IPS-NIHi11 (cell line): ENCODE measurements at places on chromosomes 12 and 14.

- DNase-seq, result no peak
Measured at GRCh38 chr12:79439175-79439825, 251.5 kb downstream of the PAWR start.

DNA sequence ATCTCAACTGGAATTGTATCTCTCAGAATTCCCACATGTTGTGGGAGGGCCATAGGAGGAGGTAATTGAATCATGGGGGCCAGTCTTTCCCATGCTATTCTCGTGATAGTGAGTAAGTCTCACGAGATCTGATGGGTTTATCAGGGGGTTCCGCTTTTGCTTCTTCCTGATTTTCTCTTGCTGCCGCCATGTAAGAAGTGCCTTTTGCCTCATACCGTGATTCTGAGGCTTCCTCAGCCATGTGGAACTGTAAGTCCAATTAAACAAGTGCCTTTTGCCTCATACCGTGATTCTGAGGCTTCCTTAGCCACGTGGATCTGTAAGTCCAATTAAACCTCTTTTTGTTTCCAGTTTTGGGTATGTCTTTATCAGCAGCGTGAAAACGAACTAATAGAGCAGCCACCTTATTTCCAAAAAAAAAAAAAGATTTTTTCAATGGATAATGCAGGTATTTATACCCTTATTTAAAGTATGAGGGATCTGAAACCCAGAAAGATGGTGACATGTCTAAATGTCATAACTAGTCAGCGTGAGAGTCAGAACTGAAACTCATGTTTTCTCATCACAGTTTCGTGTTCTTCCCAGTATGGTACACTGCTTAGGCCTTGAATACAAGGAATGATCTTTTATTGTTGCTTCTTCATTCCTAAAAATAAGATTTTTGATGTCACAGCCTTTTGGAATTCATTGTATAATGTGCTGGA lies 89.6 kb downstream of the ERC1 start:
- no peak for DNase-seq

DNA sequence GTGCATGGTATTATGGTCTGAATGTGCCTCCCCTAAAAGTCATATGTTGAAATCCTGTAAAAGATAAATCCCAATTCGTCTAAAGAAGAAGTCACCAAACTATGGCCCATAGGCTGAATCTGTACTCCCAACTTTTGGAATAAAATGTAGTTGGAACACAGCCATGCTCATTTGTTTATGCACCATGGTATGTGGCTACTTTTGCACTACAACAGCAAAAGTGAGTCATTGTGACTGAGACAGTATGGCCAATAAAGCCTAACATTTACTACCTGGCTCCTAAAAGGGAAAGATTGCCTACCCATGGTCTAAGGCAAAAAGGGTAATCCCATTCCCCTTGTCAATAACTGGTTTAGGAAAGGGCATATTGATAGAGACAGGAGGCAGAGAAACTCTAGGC lies 101.8 kb downstream of the LRIG3 start:
- DNase-seq, result no peak

GRCh38 chr14:33901426-33902155 lies 49.3 kb downstream of the EGLN3 start:
- no peak for DNase-seq

GRCh38 chr14:72743626-72744025 lies 150.3 kb downstream of the DPF3 start:
- no peak for DNase-seq

DNA sequence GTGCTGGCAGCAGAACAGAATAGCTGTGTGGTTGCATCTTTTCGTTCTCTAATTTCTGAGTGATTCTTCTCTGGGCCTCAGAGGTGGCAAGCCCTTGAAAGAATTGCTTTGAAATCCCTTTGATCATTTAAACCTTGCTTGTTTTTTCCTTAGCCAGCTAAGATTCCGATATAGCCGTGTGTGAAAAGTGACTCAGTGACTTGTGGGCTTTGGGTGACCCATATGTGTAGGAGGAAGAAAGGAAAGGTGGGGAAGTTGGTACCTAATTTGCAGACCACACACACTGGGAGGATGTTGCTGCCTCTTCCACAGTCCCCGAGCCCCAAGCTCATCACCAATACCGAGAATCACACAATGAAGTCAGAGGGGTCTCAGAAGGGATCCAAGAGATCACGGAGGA lies 18.8 kb downstream of the SLC24A4 start:
- no peak for DNase-seq
